ENCODE measurements at places on chromosomes 12 and 14.

DNA sequence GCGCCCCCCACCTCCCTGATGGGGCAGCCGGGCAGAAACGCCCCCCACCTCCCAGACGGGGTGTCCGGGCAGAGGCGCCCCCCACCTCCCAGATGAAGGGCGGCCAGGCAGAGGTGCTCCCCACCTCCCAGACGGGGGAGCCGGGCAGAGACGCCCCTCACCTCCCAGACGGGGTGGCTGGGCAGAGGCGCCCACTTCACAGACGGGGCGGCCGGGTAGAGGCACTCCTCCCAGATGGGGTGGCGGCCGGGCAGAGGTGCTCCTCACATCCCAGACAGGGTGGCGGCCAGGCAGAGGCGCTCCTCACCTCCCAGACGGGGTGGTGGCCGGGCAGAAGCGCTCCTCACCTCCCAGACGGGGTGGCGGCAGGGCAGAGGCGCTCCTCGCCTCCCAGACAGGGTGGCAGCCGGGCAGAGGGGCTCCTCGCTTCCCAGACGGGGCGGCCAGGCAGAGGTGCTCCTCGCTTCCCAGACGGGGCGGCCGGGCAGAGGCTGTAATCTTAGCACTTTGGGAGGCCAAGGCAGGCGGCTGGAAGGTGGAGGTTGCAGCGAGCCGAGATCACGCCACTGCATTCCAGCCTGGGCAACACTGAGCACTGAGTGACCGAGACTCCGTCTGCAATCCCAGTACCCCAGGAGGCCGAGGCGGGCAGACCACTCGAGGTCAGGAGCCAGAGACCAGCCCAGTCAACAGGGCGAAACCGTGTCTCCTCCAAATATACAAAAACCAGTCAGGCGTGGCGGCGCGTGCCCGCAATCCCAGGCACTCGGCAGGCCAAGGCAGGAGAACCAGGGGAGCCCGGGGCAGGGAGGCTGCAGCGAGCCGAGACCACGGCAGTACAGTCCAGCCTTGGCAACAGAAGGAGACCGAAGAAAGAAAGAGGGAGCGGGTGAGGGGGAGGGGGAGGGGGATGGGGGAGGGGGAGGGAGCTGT, 12.9 kb upstream of the PXN start:
- no peak for DNase-seq

- DNase-seq: no peak
Observed at GRCh38 chr12:59723520-59723919, 127.7 kb downstream of the SLC16A7 start.

GRCh38 chr12:49545815-49546214, 7.0 kb downstream of the KCNH3 start:
- DNase-seq: no peak

GRCh38 chr12:25924491-25925001, 33.9 kb upstream of the RASSF8 start:
- no peak for DNase-seq

DNA sequence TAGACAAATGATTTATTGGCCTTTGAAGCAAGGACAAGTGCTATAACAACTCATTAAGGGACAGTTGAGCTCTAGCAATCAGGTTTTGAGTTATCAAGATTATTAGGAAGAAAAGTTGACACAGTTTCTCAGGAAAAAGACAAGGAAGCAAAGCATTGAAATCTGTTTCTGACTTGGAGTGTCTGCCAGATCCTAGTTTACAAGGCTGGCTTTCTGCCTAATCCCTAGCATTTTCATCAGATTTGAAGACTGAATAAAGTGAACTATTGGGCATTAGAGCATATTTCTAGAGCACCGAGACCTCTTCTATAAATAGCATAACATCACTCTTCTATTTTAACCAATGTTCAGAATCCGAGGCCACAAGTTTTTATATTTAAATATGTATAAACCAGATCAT, 7.0 kb downstream of the SYT1 start:
- no peak for DNase-seq

DNA sequence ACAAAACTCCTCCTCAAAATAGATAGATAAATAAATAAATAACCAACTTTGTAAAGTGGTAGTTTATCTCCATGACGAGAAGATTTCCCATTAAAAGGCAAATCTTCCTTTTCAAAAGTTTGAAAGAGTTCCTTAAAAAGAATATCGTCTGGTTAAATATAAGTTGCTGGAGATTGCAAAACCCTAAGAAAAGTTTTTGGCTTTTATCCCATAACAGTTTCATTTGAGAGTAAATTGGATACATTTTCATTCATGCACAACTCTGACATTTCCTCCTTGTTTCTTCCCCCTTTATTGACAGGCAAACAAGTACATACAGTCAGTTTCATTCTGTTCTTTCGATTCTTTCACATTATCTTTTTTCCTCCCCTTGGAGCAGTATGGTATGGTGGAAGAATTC, 45.4 kb upstream of the BTG1 start:
- no peak for DNase-seq

DNA sequence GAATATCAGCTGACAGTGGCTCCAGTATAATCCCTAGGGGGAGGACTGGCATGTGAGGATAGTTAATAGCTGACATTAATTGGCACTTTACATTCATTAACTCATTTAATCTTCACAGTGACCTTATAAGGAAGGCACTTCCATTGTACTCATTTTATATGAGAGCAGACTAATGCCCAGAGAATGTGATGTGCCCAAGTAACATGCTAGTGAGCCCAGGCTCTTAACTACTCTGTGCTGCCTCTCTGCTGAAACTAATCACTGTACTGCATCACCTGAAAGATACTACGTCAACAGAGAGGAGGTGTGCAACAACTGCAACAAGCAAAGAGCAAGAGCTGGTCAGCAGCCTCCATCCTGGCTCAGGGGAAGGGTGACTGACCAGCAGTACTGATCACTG, 40.1 kb downstream of the GALNT4 start:
- DNase-seq: no peak

DNA sequence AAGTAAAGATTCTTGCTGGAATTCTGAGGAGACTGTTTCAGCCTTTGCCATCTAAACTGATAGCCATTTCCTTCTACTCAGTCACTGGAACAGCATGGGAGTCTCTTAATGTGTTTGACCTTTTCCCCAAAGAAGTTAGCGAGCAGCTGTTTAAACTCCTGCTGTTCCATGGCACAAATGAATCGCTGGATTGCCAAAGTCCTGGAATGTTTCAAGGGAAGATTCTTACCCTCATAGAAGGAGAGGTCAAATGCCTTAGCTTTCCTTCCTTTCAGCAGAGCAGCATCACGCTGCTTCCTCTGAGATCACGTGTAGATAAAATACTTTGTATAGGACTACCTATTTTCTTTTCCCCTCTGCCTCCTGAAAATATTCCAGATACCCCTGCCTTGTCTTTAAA, 10.5 kb upstream of the NR2C1 start:
- DNase-seq: no peak

GRCh38 chr12:51818566-51819300, 29.8 kb downstream of the FIGNL2 start:
- DNase-seq: no peak

- no peak for DNase-seq
Observed at GRCh38 chr12:100156731-100157426, 14.2 kb upstream of the BLTP3B start.

All from liver (tissue), 10 donors.